ENCODE measurements at places on chromosomes 5 and 9.
A peak's percentile ranks its signal among the peaks of the same experiment; 100 is the strongest.

DNA sequence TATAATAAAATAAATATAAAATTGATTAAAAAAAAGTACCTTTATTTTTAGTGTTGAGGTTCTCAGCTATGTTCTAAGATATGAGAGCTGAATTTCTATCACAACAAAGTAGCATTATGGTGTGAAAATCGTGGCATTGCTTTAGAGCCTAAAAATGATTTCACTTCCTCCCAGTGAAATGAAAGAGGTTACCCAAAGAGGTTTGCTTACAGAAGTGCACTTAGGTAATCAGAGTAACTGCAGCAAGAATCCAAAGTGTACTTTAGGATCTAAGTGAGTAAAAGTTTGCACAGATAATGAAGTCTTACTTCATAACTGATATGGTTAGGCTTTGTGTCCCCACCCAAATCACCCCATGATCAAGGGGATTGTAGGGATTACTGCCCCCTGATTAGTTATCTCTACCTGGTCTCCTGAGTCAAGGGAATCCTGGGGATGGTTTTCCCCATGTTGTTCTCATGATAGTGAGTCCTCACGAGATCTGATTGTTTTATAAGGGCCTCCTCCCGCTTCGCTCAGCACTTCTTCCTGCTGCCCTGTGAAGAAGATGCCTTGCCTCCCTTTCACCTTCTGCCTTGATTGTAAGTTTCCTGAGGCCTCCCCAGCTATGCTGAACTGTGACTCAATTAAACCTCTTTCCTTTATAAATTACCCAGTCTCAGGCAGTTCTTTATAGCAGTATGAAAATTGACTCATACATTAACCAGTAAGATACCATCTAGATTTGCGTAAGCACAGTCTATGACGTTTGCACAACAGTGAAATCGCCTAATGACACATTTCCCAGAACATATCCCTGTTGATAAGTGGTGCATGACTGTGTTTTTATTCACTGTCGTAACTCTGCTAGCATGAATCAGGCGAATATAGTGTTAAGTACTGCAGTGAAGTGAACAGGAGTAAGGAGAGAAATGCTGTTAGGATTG lies 40.3 kb upstream of the LRRC70 start:
- no peak for DNase-seq

DNA sequence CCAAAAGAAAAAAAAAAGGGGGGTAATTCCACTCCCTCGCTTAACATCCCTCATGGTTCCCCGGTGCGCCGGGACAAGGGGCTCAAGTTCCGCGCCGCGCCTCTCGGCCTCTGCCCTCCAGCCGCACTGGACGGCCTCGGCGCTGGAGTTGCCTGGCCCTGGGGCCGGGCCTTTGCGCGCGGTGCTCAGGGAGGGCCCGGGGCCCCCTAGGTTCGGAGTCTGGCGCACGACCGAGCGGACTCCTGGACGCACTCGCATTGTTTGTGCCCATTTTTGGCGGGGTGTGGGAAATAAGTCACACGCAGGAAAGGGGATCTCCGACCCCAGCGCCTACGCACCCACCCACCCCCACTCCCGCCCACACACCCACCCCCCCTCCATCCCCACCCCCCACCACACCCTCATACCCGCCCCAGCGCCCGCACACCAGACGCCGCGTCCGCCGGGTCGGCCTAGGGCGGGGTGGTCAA lies 381 bp downstream of the MED22 start:
- no peak for DNase-seq

DNA sequence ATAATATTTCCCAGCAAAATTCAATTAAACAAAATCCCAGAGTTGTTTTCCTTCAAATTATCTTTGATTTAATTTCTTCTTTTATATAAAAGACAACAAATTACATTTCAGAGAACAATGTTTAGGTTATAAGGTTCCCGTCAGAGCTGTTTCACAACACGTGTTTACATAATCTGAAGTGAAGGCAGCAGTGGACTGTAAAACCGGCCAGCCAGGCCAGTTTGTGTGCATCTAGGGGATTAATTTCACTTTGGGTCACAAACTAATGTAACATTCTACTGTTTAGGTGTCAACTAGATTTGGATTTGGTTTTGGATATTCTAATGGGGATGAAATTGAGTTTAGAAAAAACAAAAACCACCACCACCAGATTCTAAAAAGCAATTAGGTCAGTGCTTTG lies 86.5 kb upstream of the PLPP1 start:
- DNase-seq = no peak

DNA sequence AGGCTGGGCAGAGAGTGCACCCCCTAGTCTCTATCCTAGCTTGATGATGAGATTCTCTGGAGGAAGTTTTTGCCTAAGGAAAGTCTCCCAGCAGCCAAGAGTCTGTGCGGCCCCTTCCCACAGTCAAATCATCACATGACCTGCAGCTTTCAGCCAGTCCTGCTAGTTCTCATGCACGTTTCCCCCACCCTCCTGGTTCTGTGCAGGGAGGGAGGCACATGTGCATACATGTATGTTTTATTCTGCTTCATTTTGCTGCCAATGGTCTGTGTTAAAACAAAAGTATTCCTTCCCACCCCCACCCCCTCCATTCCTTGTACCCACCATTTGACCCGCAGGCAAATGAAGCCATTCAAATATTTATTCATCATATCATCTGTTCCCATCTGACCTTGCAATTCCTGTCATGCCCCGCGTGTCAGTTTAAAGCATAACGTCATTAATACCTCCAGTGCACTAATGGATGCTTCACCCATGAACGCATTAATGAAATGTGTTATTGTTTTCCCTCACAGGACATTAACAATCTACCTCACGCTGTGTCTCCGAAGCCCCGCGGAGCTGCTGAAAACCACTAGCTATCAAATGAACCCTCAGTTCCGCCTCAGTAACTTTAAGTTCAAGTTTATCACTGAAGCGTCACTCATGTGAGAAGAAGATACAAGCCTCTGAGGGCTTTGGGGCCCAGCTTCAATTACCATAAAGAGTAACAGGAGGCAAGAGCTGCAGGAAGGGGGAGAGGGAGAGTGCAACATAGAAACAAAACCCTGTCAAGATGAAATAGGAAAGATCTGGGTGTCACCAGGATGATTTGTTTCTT lies 139.6 kb downstream of the RASEF start:
- no peak for DNase-seq

- DNase-seq = no peak
Measured at GRCh38 chr9:108687006-108687987, 168.5 kb downstream of the ACTL7B start.

- no peak for DNase-seq
Measured at GRCh38 chr9:129568560-129569501, 52.1 kb downstream of the C9orf50 start.

DNA sequence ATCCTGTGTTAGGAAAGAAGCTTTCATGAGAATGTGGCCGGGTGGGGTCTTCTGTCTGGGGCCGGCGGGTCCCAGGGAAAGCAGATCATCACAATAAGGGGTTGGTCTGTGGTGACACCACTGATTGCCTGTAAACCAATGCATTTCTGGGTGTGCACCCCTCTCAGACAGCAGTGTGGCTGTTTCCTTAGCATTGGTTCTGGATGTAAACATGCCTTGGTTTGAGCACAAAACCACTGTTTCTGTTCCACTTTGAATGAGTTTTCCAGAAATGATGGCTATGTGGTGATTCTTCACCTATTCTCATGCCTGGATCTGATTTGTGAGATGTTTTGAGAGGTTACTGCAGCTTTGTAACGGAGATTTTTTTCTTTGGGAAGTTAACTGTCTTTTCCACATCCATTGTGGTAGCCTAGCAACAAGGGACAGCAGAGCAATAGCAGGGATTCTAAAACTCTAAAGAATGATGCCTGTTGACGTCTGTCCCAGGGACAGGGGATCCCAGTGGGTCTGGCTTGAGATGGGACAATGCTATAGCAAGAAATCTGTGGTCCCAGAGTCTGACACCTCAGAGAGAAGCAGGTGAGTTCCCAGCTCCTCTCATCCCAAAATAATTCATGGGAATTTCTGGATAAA lies at the start of gene CCDC192:
CCDC192 (plus strand) TSS at position 466 of the 636 bp plus-strand sequence; CDS start at position 521, 55 bp downstream.
- no peak for DNase-seq

DNA sequence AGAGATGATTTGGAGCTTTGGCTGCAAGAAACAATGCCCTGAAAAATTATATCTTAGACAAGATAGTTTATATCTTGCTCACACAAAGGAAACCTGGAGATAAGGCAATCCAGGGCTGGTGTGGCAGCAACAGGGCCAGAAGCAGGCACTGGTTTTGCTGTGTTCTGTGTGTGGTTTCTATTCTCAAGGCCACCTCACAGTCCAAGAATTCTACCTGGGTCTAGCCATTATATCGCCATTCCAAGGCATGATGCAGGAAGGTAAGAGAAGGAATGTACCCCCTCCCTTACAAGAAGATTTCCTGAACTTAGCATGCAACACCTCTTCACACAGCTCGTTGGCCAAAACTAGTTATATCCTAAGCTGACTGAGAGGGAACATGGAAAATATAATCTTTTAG lies 74.5 kb upstream of the MEGF10 start:
- DNase-seq = no peak

- no peak for DNase-seq
Measured at GRCh38 chr5:172666251-172666650, 25.2 kb downstream of the NEURL1B start.

- no peak for DNase-seq
Measured at GRCh38 chr9:82128011-82128696, 139.6 kb downstream of the SPATA31D1 start.

GRCh38 chr9:111533099-111533790 lies 8.3 kb downstream of the ZNF483 start:
- DNase-seq = no peak

GRCh38 chr9:98707166-98708102 lies 1.3 kb downstream of the GABBR2 start:
- no peak for DNase-seq

- no peak for DNase-seq
Measured at GRCh38 chr5:132142459-132142858, 68.9 kb downstream of the CSF2 start.

- DNase-seq = no peak
Measured at GRCh38 chr9:88237991-88238571, 99.8 kb upstream of the SPATA31C2 start.

DNA sequence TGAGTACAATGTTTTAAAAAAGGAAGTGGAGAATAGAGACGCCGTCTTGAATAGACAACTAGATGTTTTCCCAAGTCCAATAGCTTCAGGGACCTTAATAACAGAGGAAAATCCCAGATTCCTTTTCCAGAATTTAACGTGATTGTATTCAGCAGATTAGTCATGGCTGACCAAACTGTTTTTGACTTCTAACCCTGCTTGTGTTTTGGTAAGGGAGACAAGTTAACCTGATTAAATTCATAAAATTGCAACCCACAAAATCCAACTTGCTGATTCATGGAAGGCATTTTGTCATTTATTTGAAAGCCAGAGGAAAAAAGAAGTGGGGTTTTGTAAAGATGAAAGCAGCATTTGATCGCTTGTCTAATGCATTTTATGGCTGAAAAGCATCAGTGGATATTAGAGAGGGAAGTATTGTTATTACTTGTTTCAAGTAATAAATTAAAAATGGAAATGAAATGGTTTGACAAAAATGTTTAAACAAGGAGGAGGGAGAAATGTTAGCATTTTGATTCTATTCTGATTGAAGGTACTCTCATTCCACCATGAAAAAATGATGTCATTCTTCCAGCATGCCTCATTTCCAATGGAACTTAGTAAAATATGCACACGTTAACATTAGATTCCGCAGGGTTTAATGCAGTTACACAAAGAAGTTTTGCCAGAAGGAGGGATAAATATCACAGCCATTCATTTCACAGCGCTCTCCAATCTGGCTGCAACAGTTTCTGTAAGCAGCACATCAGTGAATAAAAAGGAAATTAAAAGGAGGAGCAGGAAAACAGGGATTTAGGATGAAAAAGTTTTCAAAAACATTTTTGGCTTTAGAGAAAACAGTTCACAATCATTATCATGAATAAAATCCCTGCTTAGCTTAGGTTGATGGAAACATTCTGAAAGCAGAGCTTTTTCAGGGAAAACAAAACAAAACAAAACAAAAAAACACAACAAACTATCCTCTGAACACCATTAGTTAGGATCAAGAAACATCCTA lies 314.7 kb downstream of the PRR16 start:
- DNase-seq = no peak

DNA sequence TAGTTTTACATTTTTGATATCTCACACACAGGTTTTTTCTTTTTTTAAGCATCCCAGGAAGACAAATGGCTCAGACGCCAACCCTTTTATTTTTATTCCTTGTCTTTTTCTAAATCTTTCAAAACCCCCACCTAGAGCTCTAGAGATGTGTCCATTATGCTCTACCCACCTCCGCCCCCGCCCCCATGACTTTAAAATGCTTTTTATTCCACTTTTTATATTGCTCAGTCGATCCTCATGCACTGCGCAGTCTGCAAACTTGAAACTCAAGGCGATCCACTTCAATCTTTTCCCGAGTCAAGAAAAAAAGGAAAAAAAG lies 411 bp upstream of the MAT2B start:
- DNase-seq = no peak

DNA sequence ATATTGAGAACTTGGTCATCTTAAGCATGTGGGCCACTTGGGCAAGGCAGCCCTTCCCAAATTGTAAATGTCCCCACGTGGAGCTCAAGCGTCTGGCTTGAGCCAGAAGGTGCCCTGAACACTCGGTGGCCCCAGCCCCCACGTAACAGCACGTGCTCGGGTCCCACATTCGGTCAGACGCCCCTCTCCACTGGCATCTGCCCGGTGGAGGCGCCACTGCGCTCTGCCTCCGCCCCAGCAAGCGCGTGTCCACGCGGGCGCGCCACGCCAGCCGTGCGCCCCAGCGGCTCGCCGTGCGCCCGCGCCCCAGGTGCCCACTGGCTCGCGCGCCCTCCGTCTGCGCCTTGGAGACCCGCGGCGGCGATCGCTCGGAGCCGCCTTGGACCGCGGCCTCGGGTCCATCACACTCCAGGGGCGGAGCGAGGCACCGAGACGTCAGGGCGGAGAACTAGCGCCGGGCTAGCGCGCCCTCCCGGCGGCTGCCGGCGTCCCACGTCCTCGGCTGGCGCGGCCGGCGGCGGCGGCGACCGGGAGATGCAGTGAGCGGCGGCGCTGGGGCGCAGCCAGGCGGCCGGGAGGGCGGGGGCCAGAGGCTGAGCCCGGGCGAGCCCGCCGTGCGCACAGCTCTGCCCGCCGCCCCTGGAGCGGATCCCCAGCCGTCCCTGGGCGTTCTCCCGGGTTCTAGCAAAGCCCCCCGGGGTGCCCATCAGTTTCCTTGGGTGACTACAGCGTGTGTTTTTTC lies at the start of gene PALM2AKAP2:
PALM2AKAP2 (plus strand) TSS at position 488 of the 742 bp plus-strand sequence. CDS start 291 bp downstream, outside the sequence.
- peak; percentile 56 for DNase-seq

DNA sequence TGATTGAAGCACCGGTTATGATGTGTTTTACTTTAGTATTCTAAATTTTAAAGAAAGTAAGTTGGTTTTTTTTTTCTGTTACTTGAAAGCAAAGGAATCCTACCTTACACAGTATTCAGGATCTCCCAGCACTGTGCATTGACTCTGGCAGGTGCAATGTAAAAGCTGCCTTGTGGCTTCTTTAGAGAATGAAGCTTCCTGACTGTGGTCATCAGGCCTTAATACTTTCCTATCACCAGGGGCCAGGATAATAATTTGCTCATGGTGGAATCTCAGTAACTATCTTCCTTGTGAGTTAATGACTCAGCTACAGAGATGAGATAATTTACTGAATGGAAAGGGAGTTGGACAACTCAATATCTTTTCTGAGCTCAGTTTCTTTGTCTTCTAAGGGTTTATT lies 435.5 kb upstream of the ZNF608 start:
- DNase-seq = no peak

Measured in hypothalamus (tissue), 51 donors.